GOT3 (cell line): ENCODE measurements at places on chromosomes 1 and 21.

DNA sequence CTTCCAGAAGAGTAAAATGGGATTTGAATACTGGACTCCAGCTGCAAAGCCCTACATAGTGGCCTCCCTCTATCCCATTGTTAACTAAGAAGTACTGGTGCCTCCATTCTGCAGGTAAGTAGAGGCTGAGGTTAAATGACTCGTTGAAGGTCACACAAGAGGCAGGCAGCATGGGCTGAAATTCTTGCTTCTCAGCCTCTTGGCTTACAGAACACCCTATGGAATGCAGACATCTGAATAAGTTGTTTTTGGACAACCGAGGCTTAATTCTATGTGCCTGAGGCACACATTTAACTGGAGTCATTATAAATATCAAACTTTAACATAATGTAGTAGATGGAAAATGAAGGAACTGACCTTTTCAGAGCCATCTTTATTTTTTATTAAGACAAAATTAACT is 5.7 kb downstream of the DNAJC11 start:
- no peak for DNase-seq

GRCh38 chr1:14681182-14681581 is 82.7 kb downstream of the KAZN start:
- DNase-seq = no peak

GRCh38 chr1:111274653-111275052 is 16.0 kb upstream of the CHIA start:
- no peak for DNase-seq

DNA sequence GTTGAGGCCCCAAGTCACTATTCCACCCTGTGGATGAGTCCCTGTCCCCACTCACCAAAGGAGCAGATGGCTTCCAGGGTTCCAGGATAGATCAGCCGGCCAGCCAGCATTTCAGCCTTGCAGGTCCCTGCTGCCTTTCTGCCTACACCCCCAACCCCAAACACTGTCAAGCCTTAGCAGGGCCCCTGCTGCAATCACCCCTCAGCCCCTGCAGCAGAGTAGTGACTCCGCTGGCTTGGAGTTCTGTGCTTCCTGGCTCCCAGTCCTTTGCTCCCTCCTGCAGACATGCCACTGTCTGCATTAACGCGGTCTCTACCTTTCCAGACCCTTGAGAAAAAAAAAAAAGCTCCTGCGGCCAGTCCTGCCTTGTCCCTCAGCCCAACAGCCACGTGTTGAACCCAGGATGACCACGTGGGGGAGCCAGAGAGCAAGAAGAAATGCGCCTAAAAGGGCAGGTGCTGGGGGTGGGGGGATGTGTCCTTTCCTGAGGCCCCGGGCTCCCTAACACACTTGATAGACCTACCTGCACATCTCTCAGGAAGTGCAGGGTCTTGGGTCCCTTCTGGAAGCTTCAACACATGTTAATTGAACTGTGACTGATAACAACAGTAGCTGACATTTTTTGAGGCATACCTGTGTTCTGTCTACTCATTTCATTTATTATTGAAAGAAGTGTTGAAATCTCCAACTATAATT is 37.4 kb downstream of the RASSF5 start:
- no peak for DNase-seq
